Hypothalamus (tissue), 51 donors: ENCODE measurements at places on chromosomes 7 and 10.

- DNase-seq, result no peak
Measured at GRCh38 chr10:109504401-109504800, 418.9 kb downstream of the XPNPEP1 start.

- DNase-seq, result no peak
Measured at GRCh38 chr10:14670551-14671240, 104.0 kb downstream of the FAM107B start.

DNA sequence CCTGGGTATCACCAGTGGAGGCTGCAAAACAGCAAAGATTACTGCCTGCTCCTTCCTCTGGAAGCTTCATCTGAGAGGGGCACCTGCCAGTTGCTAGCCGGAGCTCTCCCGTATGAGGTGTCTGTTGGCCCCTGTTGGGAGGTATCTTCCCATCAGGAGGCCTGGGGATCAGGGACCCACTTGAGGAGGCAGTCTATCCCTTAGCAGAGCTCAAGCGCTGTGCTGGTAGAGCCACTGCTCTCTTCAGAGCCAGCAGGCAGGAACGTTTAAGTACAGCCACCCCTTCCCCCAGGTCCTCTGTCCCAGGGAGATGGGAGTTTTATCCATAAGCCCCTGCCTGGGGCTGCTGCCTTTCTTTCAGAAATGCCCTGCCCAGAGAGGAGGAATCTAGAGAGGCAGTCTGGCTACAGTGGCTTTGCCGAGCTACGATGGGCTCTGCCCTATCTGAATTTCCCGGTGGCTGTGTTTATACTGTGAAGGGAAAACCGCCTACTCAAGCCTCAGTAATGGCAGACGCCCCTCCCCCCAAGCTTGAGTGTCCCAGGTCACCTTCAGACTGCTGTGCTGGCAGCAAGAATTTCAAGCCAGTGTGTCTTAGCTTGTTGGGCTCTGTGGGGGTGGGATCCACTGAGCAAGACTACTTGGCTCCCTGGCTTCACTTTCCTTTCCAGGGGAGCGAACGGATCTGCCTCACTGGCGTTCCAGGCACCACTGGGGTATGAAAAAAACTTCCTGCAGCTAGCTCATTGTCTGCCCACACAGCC is 19.6 kb downstream of the SEMA3E start:
- DNase-seq, result no peak

DNA sequence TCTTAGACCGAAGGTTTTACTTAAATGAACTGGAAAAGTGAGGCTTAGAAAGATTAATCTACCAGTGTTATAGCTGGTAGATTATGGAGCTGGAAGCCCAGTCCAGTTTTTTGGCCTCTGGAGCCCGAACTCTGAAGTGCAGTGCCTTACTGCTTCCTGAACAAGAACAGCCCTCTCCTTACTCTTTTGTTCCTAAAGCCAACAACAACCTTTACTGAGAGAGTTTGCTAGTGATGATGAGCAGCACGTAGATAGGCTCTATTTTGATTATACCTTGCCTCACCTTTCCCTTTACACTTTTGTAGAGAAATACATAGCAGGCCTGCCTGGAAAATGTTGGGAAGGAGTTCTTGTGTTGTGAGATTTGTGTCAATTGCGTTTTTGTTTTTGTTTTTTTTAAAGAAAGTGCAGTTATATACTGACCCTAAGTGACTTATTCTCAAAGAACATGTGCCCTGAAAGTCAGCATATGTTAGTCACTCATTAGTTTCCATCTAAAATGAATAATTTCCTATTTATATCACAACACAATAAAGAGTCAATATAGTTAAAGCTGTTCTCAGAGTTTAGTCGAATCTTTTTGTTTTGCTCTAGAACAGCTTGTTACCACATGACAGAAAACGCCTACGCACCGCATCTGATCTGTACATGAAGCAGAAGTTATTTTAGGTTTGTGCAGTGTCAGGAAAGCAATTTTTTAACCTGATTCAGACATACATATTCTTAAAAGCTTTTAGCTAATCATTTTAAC is 33.0 kb downstream of the PLEKHA1 start:
- DNase-seq, result no peak

DNA sequence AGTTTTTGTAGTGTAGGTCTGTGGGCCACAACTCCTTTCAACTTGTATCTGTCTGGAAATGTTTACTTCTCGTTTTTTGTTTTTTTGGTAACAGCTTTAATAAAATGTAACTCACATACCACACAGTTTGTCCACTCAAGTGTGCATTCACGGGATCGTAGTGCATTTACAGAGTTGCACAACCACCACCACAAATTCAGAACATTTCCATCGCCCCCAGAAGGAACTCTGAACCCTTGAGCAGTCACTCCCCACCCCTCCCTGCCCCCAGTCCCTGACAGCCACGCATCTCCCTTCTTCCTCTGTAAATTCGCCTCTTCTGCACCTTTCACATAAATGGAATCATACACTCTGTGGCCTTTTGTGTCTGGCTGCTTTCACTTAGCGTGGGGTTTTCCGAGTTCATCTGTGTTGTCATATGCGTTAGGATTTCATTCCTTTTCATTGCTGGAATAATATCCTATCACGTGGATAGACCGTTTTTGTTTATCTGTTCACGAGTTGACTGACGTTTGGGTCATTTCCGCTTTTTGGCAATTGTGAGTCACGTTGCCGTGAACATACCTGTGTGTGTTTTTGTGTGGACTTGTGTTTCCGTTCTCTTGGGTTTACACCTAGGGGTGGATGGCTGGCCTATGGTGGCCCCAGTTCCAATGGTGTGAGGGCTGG is 10.3 kb downstream of the JAKMIP3 start:
- no peak for DNase-seq

DNA sequence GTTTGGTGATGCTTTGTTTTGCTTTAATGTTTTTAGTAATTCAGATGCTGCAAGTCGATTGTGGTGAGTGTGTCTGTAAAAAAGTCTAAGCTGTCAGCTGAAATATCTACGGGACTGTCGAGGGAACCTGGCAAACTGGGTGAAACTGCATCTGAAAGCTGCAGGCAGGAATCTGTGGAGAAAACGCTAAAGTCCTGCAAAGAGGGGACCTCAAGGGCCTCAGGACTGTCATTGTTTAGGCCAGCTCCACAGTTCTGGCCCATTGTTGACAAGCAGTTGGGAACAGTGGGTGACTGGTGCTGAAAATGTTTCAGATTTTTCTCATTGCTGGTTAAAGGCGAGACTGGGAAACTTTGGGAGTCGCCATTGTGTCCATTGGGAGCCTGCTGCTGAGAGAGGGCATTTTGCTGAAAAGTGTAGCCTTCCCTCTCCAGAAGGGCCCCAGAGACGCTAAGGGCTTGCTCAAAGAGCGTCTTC is 1.8 kb downstream of the HOXA2 start:
- no peak for DNase-seq

- no peak for DNase-seq
Measured at GRCh38 chr7:154183482-154183881, 131.3 kb downstream of the DPP6 start.

GRCh38 chr7:31975546-31975945 is 94.7 kb downstream of the PDE1C start:
- DNase-seq, result no peak

GRCh38 chr7:132422502-132423111 is 153.7 kb downstream of the PLXNA4 start:
- no peak for DNase-seq

- DNase-seq, result no peak
Measured at GRCh38 chr7:95547361-95548348, 48.7 kb downstream of the PDK4 start.

- DNase-seq, result no peak
Measured at GRCh38 chr10:49329146-49329505, 30.2 kb downstream of the C10orf71 start.

DNA sequence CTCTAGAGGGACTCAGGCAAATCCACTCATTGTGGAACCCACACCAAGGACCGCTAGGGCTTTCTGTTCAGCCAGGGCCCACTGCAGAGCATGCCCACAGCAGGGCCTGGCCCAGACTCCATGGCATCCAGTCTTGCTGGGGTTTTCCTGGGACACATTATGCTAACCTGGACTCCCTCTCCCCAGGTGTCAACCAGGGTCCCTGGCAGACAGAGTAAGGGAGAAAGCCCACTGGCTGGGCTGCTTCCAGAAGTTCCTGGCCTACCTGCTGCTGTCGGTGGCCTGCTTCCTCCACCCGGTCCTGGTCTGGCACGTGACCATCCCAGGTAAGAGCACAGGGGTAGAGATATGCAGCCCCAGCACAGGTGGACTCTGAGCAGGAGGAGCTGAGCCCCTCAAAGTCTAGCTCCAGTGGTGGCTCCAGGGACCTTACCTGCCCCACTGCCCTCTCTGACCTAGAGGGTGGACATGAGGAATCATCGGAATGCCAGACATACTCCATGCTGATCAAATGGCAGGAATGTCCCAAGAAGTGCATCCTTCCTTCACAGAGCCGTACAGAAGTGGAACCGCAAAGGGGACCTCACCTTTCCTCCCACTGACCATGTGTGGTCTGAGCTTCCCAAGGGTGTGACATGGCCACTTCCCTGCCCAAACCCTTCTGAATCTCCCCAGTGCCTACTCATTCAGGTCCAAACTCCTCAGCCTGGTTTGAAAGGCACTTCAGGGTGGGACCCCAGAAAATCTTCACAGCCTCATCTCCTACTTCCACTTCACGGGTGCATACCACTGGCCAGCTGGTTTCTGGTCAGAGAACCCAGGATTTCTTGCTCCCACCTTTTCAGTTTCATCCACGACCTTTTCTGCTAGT is 22.5 kb downstream of the TMEM72 start:
- DNase-seq, result no peak

DNA sequence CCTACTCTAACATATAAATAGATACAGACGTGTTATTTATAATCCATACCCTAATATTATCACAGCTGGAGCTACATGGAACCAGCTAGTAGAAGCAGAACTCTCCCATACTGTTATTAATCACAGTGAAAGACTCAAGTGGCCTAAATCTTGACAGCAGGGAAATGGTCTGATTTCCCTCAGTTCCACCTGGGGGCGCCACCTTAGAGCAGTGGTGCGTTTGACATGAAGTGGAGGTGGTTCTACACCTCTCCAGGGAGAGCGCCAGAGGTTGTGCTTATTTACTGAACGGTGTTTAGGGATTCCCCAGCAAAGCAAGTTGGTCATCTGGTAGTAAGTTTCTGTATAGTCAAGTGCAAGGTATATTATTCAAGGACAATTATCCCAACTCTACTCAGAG is 17.6 kb downstream of the DNTT start:
- DNase-seq, result no peak

- DNase-seq, result no peak
Measured at GRCh38 chr10:79244841-79245504, 102.3 kb upstream of the PPIF start.

- no peak for DNase-seq
Measured at GRCh38 chr7:109020251-109020650, 450.6 kb downstream of the DNAJB9 start.

GRCh38 chr7:112104120-112104519 is 102.1 kb downstream of the DOCK4 start:
- no peak for DNase-seq

DNA sequence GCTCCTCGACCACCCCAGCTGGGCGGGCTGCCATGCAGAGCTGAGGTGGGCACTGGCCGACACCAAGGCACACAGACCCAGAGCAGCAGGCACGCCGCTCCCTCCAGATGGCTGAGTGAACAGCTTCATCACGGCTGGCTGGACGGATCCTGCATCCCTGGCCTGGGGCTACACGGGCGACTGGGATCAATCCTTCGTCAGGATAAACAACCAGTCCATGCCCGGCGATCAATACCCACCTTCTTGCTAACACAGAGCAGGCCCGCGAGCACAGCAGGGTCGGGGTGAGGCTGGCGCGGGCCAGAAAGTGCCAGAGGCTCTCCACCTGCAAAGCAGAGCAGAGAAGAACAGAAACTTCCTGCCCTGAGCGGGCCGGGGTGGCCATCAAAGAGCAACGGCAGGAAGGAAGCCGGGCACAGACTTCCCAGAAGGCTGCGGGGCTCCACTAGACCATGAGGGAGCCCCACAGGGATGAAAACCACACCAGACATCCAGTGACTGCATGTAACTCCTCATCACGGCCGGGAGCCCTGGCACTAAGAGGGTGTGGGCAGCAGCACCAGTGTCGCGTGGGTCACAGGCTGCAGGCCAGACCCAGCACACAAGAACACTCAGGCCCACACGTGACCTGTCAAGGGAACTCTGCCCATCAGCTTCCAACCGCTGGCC is 166.4 kb downstream of the MAD1L1 start:
- DNase-seq, result no peak

GRCh38 chr10:121734589-121735045 is 136.4 kb upstream of the FGFR2 start:
- DNase-seq, result no peak

DNA sequence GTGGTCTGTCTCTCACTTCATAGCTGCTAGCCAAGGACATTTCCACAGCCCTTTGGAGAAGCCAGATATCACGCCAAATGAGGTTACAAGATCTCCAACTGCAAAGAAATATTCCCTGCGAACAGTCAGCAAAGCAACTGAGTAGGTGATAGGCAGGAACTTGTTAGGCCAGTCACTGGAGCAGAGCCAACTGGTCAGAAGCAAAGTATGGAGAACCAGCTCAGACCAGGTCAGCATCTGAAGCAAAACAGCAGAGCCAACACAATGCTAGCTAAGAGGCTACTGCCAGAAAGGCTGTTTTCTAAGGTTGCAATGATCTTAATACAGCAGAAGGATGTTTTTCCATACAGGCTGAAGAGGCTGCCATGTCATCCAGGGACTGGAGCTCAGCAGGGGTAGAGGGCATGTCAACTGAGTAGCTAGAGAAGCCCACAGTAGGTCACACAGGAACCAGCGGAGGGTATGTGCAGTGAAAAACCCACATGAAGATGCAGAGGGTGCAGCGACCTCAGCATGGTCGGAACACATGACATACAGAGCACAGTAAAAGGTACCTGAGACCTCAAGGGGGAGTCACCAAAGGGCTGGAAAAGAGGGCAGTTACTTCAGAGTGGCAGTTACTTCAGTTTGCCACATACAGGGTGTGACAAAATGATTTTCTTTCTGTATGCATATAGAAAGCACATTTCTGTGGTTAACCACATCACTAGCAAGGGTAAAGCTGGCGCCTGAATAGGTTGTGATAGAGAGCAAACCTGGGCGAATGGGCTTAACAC is 8.9 kb downstream of the SEC31B start:
- no peak for DNase-seq

DNA sequence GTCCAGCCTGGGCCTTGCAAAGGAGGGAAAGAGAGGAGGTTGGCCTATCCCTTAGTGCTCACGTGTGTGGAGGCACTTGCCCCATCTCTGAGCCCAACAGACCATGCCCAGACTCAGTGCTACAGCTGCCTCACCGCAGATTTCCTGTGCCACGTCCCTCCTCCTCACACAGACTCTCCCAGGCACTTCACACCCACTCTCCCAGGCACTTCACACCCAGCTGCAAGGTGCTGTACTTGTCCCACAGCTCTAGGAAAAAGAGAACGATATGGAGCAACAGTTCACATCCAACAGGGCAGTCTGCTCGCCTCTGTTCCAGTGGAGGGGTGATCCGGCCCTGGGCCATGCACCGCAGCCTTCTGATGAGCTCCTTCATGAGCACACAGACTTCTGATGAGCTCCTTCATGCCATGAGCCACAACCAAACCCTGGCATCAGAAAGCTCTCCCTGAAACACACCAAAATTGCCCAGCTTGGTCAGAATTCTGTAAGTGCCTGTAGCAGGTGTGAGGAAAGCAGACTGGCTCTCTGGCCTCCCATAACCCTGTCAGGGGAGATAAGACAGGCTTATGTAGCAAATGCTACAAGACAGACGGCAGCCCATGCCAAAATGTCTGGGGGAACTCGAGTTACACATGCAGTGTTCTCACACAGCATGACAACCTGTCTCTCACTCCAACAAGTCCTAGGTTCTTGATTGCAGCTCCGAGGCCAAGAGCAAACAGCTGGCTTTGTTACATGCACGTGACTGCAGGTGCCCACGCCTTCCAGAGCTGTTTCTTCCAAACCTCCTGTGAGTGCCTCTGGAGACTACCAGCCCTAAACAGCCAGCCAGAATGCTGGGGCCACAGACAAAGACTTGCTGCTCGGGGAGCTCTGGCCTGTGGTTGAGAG is 348.5 kb downstream of the GRID1 start:
- no peak for DNase-seq
